Mononuclear cell (primary cell): ENCODE measurements at places on chromosomes 11 and 22. TPM values are rescaled to one million over a fixed set of nuclear protein-coding genes. Genes with fewer than 3 reads are reported as not detected.

The LRRC32 gene
- total RNA-seq: 3.0 TPM

The PANX3 gene
- total RNA-seq: not detected

The OSBP2 gene
- 3.1 TPM for total RNA-seq

The KCNC1 gene
- total RNA-seq: under 0.01 TPM

The SMIM35 gene
- total RNA-seq: 0.21 TPM

The ANO1 gene
- total RNA-seq: not detected
